ENCODE measurements at places on chromosomes 13 and 19. TPM values are rescaled to one million over a fixed set of nuclear protein-coding genes. Genes with fewer than 3 reads are reported as not detected.

DNA sequence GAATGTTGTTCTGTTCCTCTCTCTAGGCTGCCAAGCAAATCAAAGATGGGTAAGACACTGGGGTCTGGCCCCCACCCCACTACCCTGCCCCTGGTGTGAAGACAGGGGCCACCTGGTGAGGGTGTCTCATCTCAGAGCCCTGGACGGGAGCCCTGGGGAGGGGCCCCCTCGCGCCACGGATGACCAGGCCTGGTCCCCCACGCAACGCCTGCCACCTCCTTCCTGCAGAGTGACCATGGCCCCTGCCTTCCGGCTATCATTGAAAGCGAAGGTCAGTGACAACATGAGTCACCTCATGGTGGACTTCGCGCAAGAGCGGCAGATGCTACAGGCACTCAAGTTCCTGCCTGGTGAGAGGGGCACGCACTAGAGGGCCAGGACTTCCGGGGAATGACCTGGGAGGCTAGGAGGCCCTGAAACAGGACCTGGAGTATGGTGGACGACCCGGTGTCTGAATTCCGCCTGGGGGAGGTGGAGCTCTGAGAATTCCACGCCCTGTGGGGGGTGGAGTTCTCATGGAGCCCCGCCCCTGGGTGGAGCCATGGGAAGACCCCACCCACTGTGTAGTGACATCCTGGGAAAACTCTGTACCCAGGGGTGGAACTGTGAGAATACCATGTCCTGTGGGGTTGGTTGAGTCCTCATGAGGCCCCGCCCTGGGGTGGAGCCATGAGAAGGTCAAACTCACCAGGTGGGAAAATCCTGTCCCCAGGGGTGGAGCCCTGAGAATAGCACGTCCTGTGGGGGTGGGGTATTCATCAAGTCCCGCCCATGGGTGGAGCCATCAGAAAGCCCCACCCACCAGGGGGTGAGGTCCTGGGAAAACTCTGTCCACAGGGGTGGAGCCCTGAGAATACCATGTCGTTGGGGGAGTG, 6.1 kb downstream of the FSD1 start:
- H3K36me3 ChIP-seq = no peaks in the 10 kb centered on the region
- H3K4me3 ChIP-seq = no peak overlapping the region
- DNase-seq = no peak
- no peaks in the 10 kb centered on the region for H3K4me1 ChIP-seq

- H3K27me3 ChIP-seq = no peaks in the 10 kb centered on the region
- H3K4me1 ChIP-seq = peaks cover 3% of the 10 kb centered on the region
- no peaks in the 10 kb centered on the region for H3K36me3 ChIP-seq
- no peak for DNase-seq
These were observed 14.9 kb downstream of the UBE2L5 start for GRCh38 chr13:30437177-30437576.

- H3K27ac ChIP-seq = no peak overlapping the region
- no peak overlapping the region for H3K4me3 ChIP-seq
- H3K4me1 ChIP-seq = no peaks in the 10 kb centered on the region
- no peaks in the 10 kb centered on the region for H3K27me3 ChIP-seq
- no peaks in the 10 kb centered on the region for H3K36me3 ChIP-seq
- no peak for DNase-seq
These were observed 227.8 kb downstream of the ENOX1 start for GRCh38 chr13:43558939-43559338.

- H3K4me3 ChIP-seq = no peak overlapping the region
- H3K4me1 ChIP-seq = no peaks in the 10 kb centered on the region
- no peaks in the 10 kb centered on the region for H3K36me3 ChIP-seq
- H3K27me3 ChIP-seq = no peaks in the 10 kb centered on the region
These were observed 135.3 kb downstream of the MTUS2 start for GRCh38 chr13:28955264-28955966.

Gene GPR18
- total RNA-seq = 4.8 TPM
